Activated T-helper 9 cell treated with anti-CD3 and anti-CD28 coated beads, Interleukin-2, amount 50 U/mL, for 16 hours (primary cell): ENCODE measurements at places on chromosomes 6 and 20.

DNA sequence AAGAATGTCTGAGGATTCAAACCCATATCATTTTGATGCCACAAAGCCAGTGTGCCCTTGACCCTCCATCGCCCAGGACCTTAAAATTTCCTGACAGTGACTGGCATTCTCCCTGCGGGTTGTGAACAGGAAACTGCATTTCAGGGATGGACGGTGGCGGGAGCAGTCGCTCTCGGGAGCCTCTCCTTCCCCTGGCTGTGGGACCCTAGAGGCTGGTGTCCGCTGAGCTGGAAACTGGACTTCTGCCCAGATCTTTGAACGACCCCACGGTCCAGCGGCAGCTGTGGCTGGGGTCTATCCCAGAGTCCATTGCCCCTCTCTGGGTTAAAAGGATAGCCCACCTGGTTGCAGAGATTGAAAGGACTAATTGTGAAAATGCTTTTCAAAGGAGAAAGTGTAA lies 1.4 kb upstream of the SEC63 start:
- no peak for DNase-seq

- no peak for DNase-seq
Measured at GRCh38 chr6:2756687-2757224, 6.0 kb upstream of the MYLK4 start.

GRCh38 chr6:35161776-35162607 lies 20.9 kb upstream of the TCP11 start:
- DNase-seq, result no peak

- DNase-seq, result no peak
Measured at GRCh38 chr20:37914672-37915433, 11.9 kb downstream of the VSTM2L start.

- no peak for DNase-seq
Measured at GRCh38 chr6:133198725-133199124, 42.4 kb upstream of the EYA4 start.

DNA sequence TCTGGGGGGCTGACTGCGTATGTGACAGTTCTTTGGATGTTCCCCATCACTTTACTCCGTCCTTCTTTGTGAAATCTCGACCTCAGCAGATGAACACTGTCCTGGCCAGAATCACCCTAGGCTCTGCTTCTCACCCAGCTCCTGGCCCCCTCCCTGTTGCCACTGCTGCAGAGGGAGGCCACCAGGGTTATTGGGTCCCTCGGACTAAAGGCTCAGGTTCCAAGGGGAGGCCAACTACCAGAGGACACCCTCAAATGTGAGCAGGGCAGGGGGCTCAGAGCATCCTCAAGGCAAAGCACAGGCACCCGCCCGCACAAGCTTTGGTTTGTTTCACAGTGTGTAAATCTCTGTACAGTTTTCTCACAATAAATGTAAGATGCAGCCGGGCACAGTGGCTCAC lies 269.9 kb downstream of the UST start:
- no peak for DNase-seq

GRCh38 chr6:24051942-24052589 lies 73.9 kb upstream of the NRSN1 start:
- no peak for DNase-seq

DNA sequence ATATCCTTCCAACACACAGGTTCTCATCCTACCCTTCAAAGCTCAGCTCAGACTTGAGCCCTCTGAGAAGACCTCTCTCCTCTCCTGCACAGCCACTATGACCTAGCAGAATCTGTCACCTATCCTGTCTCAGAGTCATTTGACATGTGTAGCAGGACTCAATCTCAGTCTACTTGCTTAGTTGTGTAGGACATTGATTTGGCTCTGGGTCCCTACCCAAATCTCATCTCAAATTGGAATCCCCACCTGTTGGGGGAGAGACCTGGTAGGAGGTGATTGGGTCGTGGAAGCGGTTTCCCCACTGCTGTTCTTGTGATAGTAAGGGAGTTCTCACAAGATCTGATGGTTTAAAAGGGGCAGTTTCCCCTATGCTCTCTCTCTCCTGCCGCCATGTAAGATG lies 297.9 kb downstream of the CD83 start:
- DNase-seq, result no peak

DNA sequence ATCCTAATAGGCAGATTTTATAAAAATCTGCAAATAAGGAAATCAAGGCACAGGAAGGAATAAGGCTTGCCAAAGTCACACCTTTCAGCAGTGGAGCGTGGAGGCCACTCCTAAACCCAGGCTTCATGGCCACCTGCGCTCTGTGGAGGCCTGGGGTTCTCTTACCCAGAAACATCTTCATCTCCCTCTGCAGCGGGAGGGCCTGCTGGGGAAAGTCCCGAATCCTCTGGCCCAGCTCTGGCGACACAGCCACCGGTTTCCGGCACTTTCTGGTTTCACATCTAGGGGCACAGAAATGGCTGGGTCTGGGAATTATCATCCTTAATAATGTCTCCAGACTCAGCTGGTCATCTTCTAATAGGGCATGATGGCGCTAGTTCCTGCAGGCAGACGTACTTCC lies 4.2 kb downstream of the TRIM10 start:
- DNase-seq, result no peak

- DNase-seq, result no peak
Measured at GRCh38 chr20:59519707-59520014, 84.7 kb upstream of the PHACTR3 start.

- DNase-seq, result no peak
Measured at GRCh38 chr6:155483858-155484257, 28.2 kb upstream of the NOX3 start.

GRCh38 chr20:8454137-8454712 lies 322.2 kb downstream of the PLCB1 start:
- no peak for DNase-seq

GRCh38 chr6:30399390-30400058 lies 54.6 kb downstream of the RPP21 start:
- no peak for DNase-seq

DNA sequence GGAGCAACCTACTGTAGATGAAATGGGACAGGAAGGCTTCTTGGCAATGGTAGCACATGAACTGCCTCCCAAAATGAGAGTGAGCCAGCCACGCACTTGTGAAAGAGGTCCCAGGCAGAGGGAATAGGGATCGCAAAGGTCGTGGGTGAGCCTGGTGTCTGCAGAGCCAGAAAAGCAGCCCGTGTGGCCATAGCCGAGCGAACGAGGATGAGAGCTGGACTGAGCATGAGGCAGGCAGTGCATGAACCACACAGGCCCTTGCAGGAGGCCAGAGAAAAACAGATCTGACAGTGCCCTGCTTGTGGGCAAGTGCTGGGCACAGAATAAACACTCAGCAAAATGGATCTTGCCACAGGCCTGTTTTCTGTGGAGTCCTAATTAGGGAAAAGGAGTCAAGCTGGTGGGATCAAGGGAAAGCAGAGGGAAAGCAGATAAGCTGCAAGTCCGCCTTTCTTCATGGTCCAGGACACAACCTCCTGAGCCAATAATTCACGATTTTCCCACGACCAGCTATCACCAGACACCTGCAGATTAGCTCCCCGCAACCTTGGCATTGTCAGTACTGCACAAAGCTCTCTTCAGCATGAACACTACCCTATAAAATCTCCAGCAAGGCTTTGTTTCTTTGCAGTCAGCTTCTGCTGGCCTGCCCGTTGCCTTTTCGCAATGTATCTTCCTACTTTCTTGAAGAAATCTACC lies 44.0 kb downstream of the GCNT2 start:
- DNase-seq, result no peak

DNA sequence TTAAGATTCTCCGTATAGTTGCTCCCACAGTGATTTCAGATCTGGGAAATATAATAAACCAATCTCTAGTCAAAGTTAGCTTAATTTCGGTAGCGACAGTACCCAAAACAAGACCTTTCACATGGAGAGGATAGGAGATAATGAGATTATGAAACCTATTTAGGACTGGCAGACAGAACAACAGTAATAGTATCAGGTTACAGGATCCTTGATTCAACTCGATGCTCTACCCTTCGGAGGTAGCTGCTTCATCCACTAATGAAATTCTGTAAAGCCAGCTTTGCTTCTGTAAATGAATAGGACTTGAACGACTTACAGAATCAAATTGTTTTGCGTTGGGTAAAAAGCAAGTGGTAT lies 534 bp upstream of the AKIRIN2 start:
- DNase-seq, result no peak

- no peak for DNase-seq
Measured at GRCh38 chr6:36633915-36634314, 39.8 kb downstream of the SRSF3 start.

DNA sequence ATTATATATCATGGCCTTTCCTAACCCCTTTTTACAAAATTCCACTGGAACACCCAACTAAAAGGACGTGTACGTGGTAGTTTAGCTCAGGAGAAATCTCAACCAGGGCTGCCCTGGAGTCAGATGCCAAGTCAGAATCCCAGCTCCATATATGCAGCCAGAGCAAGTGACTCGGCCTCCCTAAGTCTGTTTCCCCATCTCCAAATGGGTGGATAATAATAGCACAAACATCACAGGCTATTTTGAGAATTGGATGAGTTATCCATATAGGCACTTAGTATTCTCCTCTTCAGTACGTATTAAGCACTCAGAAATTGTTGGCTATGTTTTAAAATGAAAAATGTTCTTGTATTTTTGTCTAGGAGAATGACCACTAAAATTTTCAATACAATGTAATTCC lies 481.5 kb downstream of the CD109 start:
- no peak for DNase-seq

GRCh38 chr6:48419992-48420391 lies 309.0 kb upstream of the PTCHD4 start:
- no peak for DNase-seq

DNA sequence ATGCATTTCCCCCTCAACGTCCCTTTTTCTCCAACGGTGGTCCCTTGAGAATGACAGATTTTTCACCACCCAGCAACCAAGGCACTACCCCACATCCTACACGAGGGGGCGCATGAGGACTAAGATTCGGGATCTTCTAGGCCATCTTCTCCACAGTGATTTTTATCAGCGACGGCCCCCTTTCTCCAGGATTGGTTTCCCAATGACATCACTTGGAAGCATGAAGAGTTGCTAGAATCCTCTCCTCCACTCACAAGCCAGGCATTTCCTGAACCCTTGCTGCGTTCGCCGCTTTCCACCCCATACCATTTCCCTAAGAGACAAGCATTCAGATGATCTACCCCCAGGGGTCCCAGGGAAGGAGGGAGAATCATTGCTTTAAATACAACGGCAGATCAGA lies 252.0 kb downstream of the HIVEP2 start:
- peak; percentile 48 for DNase-seq

DNA sequence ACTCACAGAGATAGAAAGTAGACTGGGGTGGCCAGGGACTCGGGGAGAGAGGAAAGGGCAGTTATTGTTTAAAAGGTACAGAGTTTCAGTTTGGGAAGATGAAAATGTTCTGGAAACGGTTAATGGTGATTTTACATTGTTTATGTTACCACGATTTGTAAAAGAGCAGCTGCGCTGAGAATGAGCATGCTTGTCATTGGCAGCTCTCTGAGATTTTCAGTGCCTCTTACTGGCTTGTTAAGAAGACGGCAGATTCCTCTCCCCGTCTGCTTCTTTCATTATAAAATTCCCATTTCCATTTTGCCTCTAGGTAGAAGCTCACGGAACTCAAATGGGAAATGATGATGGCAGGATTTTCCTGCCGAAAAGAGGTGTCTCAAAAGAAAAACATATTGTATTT lies 39.7 kb upstream of the PPP1R3G start:
- no peak for DNase-seq

- DNase-seq, result no peak
Measured at GRCh38 chr20:60116128-60116909, 158.1 kb downstream of the CDH26 start.

DNA sequence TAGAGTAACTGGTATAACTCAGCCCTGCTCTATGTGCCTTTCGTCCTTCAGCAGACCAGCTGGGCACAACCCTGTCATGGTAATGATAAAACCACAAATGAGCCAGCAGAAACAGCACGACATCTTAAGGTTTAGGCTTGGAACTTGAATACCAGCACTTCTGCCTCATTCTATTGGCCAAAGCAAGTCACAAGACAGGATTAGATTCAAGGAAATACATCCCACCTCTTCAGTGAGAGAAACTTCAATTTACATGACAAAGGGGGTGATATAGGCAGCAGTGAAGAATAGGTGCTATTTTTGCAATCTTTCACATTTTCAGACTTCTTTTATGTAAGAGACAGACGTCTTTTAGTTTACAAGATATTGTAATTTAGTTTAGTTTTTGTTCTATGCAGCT lies 69.8 kb upstream of the SLC35F1 start:
- DNase-seq, result no peak

DNA sequence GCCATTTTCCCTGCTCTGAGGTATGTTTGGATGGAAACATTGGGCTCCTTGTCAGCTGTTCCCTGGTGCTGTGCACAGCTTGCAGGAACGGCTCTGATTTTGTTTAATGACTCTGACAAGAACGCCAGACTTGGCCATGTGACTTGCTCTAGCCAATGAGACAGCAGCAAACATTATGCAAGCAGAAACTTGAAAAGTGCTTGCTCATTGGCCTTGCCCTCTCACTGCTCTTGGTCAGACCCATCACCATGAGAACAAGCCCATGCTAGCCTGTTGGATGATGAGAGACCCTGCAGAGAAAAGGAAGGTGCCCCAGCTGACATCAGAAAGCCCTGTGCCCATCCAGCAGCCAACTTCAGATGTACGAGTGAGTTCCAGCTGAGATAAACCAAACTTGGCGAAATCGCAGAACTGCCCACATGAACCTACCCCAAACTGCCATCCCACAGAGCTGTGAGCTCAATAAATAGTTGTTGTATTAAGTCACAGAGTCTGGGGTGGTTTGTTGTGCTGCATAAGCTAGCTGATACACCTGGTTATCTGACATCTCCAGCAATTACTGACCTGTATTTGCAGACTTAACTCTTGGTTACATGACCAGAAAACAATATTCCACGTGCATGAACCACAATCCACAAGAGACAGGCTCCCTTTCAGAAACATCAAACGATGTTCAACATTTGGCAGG lies 96.9 kb downstream of the JPH2 start:
- no peak for DNase-seq

DNA sequence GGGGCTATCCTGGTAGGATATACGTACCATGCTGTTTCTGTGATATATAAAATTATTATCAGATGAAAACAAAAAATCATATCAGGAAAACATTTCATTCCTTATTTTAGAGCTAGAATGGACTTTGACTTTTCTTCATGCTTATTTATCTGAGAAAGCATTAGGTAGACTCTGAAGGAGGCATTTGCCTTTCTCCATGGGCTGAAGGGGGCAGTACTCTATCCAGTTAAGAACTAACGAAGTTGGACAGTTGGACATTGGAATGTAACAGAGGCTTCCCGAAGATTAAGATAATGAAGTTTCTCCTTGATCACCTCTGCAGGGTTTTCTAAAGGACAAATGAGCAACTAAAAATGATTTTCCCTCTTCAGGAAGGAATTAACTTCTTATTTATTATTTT lies 233.9 kb downstream of the SAMD5 start:
- DNase-seq, result no peak

DNA sequence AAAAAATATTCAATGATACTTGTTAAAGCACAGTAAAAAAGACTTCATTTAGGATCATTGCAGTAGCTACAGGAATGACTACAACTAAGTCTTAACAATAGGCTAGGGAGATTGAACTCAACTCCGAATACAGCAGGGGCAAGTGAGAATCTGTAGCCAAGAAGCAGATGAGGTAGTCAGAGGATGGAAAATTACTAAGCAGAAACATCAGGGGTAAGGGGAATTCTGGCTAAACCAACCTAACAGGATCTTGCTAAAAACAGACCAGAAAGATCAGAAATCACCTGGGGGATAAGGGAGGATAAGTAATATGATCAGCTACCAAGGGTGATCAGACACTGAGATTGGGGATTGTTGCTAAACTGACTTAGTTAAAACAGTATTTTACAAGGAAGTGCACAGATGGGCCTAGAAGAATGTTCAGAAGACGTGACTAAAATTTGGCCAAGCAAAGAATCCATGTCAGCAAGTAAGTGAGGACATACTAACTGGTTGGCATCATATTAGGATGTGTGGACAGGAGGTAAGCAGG lies 217.5 kb downstream of the TENT5A start:
- DNase-seq, result no peak
